ENCODE measurements at places on chromosomes 3 and 15.

DNA sequence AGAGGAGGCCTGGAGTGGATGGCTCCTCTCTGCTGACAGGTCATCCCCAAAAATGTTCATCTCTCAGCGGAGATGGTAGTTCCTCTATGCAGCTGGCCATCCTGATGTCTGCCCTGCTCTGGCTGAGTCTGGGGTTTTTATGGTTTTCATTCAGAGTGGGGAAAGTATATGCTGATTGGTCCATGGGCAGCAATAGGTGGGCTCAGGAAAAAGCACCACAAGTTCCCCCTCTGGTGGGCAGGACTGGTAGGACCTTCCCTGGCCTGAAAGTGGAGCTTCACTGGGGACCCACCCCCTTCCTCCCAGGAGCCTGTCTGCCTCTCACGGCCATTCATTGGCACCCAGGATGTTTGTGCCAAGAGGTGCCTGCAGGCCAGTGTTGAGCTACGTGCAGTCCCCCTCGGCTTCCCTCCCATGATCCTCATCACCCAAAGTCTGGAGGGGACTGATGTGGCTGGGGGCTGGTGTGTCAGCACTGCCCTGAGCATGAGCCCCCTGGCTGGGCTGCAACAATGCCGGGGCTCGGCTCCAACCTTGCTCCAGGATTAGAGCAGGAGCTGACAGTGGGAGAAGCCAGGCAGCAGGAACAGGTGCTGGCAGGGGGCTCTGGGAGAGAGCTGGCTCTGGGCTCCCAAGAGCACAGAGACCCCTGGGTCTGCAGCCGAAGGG is 13.1 kb upstream of the BLOC1S6 start:
- DNase-seq = no peak

DNA sequence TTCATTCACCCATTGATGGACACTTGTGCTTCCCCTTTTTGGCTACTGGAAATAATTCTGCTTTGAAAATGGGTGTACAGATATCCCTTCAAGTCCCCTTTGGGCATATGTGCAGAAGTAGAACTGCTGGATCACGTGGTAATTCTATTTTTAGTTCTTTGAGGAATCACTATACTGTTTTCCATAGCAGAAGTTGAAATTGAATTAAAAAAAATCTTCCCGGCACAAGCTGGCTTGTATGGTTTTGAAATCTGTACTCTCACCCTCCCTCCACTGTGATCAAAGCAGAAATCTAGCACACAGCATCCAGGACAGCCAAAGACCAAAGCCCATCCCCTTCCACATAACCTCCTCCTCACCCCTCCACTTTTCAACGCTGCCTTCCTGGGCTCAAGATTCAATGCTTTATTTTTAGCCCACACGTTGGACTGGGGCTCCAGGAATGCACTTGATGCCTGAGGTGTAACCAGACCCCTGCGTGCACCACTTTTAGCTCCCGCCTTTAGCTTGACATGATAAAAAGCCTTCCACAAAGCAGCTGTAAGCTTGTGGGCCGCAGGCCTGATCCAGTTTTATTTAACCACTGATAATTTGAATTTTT is 29.9 kb downstream of the TMEM40 start:
- no peak for DNase-seq

GRCh38 chr15:82058026-82058425 is 12.2 kb upstream of the MEX3B start:
- no peak for DNase-seq

- DNase-seq = no peak
These were observed 326.4 kb downstream of the GBE1 start for GRCh38 chr3:81435050-81435449.

DNA sequence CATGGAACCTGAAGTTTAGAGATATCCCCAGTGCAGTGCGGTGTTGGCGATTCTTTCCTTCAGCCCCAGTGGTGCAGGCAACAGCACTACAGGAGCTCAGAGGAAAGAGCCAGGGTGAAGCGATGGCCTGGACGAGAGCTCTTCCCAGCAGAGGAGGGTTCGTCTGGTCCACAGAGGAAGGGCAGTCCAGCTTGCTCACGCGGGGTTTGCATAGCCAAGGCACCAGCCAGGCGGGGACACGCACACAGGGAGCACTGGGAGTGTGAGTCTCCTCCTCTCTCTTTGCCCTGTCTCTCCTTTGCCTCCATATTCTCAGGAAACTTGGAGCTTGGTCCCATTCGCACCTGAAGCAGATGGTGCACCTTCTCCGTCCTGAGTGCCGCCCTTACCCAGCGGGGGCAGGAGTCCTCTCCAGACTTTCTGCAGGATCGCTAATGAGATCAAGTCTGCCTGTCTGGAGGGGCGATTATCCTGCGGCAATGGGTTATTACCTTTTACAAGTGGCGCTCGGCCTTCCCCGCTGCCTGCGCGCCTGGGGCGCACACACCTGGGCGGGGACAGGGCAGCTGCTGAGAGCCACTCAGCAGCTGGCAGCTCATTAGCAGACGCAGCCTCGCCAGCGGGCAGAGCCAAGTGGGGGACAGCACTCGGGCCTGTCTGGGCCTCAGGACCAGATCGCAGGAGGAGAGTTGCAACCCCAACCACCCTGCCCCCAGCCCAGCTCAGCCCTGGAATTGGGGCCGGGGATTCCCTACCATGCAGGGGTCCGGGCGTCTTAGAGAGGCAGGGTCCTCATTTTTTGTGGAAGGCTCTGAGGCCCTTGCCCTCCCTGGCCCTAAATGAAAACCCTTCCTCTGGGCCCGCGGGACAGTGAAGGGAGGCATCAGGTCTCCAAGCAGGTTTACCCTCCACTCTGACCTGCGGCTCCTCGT is 119.0 kb upstream of the MEF2A start:
- DNase-seq = no peak

GRCh38 chr3:148681080-148681479 is 16.6 kb upstream of the AGTR1 start:
- no peak for DNase-seq

- DNase-seq = no peak
These were observed 339.9 kb upstream of the RGMA start for GRCh38 chr15:93428807-93429351.

DNA sequence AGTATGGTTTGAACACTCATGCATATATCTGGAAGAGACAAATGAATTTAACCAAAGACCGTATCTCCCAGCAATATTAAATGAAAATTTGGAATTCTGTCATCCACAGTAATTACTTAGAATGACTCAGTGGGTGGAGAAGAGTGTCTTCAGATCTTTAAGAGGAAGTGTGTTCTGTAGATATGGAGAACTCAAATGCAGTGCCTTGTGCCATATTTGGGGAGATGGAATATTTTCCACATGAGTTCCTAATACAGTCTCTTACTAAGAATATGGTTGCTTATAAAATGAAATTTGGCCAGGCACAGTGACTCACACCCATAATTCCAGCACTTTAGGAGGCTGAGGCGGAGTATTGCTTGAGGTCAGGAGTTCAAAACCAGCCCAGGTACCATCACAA is 40.5 kb downstream of the ANO10 start:
- DNase-seq = no peak

GRCh38 chr3:162175145-162175544 is 678.5 kb downstream of the OTOL1 start:
- no peak for DNase-seq

- no peak for DNase-seq
These were observed 58.9 kb downstream of the CNOT10 start for GRCh38 chr3:32743934-32744333.

- DNase-seq = no peak
These were observed 173.0 kb downstream of the SHQ1 start for GRCh38 chr3:72675243-72675642.

- no peak for DNase-seq
These were observed 35.5 kb upstream of the NR1I2 start for GRCh38 chr3:119746423-119746822.

DNA sequence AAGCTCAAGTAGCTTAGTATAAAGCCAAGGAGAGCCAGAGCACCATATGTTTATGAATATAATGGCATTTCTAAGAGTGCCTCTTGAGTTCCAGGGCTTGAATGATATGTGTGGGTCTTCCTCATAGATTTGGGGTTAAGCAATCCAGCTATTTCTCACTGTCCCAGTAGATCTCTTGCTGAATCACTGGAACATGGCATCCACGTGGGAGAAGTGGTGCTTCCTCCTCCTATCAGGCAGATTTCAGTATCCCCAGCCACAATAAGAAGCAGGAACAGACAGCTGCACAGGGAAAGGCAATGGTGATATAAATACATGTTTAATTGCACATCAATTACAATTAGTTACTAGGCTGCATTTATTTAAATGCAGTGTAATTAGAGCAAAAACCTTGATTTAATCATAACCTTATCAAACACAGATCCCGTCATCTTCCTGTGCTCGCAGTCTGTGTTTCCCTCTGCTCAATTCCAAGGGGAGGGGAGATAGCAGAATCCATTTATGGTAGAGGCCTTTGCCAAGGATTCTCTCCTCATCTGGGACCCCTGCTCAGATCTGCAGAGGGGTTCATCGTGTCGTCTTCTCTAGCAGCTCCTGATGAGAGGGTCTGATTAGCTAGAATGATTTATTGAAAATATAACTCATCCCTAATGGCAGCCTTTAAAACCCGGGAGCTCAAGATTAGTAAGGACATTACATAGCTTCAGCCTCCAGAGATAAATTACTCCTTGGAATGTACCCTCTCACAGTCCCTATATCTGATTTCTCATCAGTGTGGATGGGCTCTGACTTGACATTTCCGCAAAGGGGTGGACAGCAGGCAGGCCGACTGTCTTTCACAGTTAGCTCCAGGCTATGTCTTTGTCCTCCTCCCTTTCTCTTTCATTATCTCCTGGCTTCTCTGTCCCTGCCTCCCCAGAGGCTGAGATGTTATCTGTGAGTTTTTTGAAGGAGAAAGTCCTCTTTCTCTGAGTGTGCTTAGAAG is 775.9 kb downstream of the AGBL1 start:
- DNase-seq = no peak

- DNase-seq = no peak
These were observed 860.0 kb downstream of the FHIT start for GRCh38 chr3:60391292-60391691.

- DNase-seq = no peak
These were observed 30.0 kb downstream of the CCDC191 start for GRCh38 chr3:114026331-114026730.

DNA sequence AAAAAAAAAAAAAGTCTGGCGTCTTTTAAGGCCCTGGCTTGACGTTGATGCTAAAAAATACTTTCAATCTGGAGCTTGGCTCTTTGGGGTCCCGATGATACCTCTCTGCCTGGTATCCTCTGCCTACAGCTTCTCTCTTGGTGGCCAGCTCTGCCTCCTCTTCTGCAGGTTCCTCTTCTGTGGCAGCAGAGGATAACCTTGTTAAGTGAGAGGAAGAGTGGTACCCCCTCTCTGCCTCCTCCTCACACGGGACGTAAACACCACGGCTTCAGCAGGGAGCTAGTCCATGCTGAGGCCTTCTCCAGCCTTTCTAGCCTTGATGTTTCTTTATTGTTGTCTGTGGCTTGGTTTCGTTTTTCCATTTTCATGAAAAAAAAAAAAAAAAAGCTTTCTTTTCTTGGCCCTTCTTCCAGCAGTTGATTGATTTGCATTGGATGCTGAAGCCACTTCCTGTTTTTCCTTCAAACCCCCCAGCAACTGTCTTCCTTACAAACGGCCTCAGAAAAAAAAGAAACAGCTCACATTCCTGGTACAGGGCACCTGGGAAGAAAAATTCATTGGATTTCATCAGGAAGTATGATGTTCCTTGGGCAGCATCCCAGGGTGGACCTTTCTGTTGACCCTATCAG is 59.7 kb downstream of the RORA start:
- DNase-seq = no peak

- no peak for DNase-seq
These were observed 8.2 kb upstream of the LRRC15 start for GRCh38 chr3:194377708-194378107.

DNA sequence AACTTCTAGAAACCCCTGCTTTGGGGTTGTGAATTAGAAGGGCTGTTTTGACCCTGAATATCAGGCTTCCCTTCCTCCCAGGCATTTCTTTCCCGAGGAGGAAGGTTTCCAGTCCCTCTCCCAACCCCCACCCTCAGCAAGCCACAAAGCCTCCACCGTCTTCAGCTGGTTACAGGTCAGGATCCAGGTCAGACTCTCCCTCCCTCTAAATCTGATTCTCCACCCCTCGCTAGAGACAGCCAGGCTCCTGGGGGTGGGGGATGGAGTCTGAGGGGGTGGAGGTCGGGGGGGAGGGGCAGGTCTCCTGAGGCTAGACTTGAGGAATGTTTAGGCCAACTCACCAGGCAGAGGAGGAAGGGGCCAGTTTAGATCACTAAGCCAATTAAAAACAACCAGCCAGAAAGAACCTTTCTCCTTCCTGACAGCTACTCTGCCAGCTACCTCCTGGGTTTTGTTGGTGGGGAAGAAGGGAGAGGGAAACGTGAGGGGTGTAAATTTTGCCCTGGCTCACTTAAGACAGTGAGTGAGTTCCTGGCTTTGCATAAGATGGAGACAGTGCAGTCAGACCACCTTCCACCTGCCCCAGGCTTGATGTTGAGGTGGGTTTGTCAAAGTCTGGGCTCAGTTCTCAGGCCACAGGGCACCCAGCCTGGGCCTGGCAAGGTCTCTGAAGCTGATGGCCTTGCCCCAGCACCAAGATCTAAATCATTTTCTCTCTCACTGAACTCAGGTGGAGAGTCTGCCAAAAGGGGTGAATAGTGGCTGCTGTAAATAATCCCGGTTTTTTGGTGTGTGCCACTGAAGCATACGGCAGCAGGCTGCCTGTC is 19.5 kb downstream of the BMF start:
- no peak for DNase-seq

DNA sequence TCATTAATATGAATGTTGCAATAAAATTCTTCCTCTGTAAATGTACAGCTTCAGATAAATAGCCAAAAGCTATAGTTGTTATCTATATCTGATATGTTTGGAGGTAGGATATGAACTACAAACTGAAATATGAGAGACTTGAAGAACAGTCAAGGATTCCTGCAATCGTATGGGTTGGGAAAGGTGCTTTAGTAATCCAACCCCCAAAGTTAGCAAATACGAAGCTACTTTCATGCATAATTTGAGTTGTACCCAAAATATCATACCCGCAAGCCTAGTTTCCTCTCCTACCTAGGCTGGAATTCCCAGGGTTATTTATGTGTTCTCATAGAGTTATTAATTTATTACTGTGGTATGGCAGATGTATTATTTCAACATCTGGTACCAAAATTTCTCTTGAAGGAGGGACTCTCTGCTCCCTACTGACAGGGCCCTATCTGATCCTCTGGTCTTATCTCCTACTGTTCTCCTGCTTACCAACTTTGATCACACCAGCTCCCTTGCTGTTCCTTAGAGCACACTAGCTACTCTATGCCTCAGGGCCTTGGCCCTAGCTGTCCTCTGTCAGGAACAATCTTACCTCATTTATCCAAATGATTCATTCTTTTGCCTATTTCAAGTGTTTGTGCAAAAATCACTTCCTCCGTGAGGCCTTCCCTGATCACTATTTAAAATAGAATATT is 140.4 kb upstream of the CCDC54 start:
- DNase-seq = no peak

DNA sequence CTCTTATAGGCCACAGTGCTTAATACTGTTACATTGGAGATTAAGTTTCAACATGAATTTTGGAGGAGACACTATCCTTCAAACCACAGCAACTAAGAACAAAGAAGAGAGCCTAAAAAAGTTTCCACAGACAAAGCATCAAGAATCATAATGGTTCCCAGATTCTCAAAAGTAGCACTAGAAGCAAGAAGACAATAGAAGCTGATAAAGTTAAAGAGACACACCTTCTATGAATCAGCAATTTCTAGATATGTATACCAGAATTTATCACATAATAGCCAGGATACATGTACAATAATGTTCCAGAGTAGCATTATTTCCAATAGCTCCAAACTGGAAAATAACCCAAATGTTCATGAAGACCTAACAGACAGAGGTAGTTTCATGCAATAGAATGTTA is 12.2 kb downstream of the NKIRAS1 start:
- no peak for DNase-seq
